ENCODE measurements at places on chromosomes 5 and 9. TPM values are rescaled to one million over a fixed set of nuclear protein-coding genes. Genes with fewer than 3 reads are reported as not detected.

The SCGB3A1 gene
- total RNA-seq = not detected

The ZNF169 gene
- 1.1 TPM for total RNA-seq

The HMCN2 gene
- not detected for total RNA-seq

The SNX30 gene
- total RNA-seq = 17.1 TPM

The AQP3 gene
- 3.5 TPM for total RNA-seq

The AGXT2 gene
- total RNA-seq = not detected

GRCh38 chr9:4009006-4009511 lies 290.8 kb downstream of the GLIS3 start:
- DNase-seq = no peak

DNA sequence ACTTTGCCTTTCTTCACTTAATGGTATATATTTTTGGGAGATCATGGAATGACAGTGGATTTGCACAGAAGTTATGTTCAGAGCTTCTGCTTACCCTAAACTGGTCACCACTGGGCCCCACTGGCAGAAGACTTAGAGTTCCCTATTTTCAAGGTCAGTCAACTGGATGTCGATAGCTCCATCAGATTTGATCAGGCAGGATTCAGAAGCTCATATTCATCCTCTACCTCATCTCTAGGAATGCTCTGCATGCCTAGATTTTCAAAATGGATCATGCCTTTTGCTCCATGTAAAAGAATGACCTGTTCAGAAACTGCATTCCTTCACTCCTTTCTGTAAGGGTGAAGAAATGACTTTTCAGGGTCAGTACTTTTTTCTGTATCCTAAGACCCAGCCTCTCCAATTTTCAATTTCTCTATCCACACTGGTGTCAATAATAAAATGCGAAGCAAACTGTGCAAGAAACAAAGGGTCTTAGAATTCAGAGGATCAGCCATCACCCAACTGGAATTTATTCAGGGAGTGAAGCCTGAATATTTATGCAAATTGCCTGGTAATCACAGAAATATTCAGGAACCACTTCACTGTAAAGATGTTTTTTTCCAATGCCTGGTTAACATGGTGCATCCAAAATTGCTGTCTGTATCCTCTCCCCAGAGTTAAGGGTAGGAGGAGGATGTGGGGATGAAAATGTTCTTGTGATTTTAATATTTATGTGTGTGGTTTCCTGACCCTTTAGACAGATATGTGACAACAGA lies 125.4 kb downstream of the DOCK2 start:
- peak; percentile 36 for DNase-seq

Data from Daoy (cell line).